Fibroblast of the aortic adventitia (primary cell): ENCODE measurements at places on chromosomes 1 and 21. TPM values are rescaled to one million over a fixed set of nuclear protein-coding genes. Genes with fewer than 3 reads are reported as not detected.

AJAP1 gene
- total RNA-seq = under 0.01 and 0.57 TPM in 2 replicates

EFNA1 gene
- total RNA-seq = 0.16 and 0.54 TPM in 2 replicates

PADI1 gene
- 0.09 TPM in 1 of 2 replicates, not detected in the other for total RNA-seq

FAAH gene
- 0.18 and 0.65 TPM in 2 replicates for total RNA-seq

OR6K3 gene
- not detected in 2 replicates for total RNA-seq

C1orf226 gene
- total RNA-seq = 0.09 TPM in 1 of 2 replicates, not detected in the other

LRP8 gene
- 8.6 and 13.6 TPM in 2 replicates for total RNA-seq

VAV3 gene
- total RNA-seq = 0.09 TPM in 1 of 2 replicates, not detected in the other

RGS5 gene
- 6.4 and 20.2 TPM in 2 replicates for total RNA-seq

BEST4 gene
- 0.09 TPM in 1 of 2 replicates, not detected in the other for total RNA-seq

SPRR1A gene
- not detected in 2 replicates for total RNA-seq

RGSL1 gene
- not detected in 2 replicates for total RNA-seq
